Natural killer cell treated with Interleukin-12 subunit alpha and Interleukin-12 subunit beta and Interleukin-15 and Interleukin-18, amount 100 ng/mL, for 72 hours (primary cell): ENCODE measurements at places on chromosomes 12 and 14. TPM values are rescaled to one million over a fixed set of nuclear protein-coding genes. Genes with fewer than 3 reads are reported as not detected.

Gene NOVA1
- total RNA-seq, result not detected

- H3K27me3 ChIP-seq, result peaks cover 16% of the 10 kb centered on the region
- H3K36me3 ChIP-seq, result no peaks in the 10 kb centered on the region
- no peak overlapping the region for H3K27ac ChIP-seq
- no peak overlapping the region for H3K4me3 ChIP-seq
- no peaks in the 10 kb centered on the region for H3K4me1 ChIP-seq
Observed at GRCh38 chr12:48165089-48165981, 8.0 kb upstream of the ASB8 start.

DNA sequence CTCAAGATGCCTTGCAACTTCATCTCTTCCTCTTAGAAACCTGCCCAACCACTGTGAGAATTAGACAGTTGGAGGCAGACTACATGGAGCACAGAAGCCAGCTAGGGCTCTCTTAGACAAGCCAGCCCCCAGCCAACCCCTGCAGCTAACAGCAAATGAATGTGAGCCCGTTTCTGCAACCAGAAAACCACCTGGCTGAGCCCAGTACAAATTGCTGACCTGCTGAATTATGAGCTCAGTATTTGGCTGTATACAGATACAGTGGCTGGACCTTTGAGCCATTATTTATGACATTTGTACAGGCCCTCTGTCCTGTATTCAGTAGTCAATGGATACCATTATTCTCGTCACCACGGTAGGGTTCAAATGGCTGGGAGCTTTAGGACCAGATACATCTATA, 112.9 kb downstream of the TBX5 start:
- H3K27ac ChIP-seq, result no peak overlapping the region
- H3K27me3 ChIP-seq, result no peaks in the 10 kb centered on the region
- no peaks in the 10 kb centered on the region for H3K36me3 ChIP-seq
- H3K4me1 ChIP-seq, result no peaks in the 10 kb centered on the region
- no peak overlapping the region for H3K4me3 ChIP-seq

DNA sequence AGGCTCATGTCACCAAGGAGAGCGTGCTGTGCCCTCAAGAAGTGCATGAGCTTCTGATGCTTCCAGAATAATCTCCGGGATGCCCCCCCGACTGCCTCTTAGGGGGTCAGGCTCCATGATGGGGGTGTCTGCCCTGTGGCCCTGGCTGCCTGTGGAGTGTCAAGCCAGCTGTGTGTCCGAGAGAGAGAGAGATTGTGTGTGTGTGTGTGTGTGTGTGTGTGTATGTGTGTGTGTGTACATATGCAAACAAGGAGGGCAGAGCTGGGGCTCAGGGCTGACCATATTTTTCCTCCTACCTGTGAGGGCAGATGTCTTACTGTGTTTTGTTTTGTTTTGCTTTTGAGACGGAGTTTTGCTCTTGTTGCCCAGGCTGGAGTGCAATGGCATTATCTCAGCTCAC, 5.6 kb upstream of the ALDH2 start:
- H3K27ac ChIP-seq, result no peak overlapping the region
- DNase-seq, result no peak
- peaks cover 34% of the 10 kb centered on the region for H3K27me3 ChIP-seq
- H3K4me1 ChIP-seq, result peaks cover under 1% of the 10 kb centered on the region
- no peak overlapping the region for H3K4me3 ChIP-seq
- H3K36me3 ChIP-seq, result no peaks in the 10 kb centered on the region

- H3K27me3 ChIP-seq, result no peaks in the 10 kb centered on the region
- no peak overlapping the region for H3K4me3 ChIP-seq
- H3K27ac ChIP-seq, result no peak overlapping the region
Observed at GRCh38 chr14:93295541-93296220, 37.2 kb downstream of the BTBD7 start.

DNA sequence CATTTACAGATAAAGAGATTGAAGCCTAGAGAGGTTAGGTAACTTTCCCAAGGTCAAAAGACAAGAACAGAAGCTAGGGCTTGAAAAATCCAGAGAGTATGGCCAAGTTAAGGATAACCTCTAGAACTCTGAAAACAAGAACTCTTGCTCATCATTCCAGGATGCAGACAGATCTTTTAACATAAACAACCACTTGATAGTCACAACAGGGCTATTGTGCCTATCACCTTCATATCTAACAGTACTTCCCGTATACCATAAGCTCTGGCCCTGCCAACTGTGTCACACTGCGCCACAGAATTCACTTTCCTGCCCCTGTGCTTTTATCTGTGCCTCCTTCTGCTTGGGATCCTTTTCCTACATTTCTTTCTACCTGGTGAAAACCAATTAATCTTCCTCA, 18.2 kb downstream of the ERP29 start:
- H3K27ac ChIP-seq, result no peak overlapping the region
- no peaks in the 10 kb centered on the region for H3K27me3 ChIP-seq
- peaks cover 23% of the 10 kb centered on the region for H3K36me3 ChIP-seq
- peaks cover 5% of the 10 kb centered on the region for H3K4me1 ChIP-seq
- no peak for DNase-seq
- no peak overlapping the region for H3K4me3 ChIP-seq
